ENCODE measurements at places on chromosomes 1 and 21. TPM values are rescaled to one million over a fixed set of nuclear protein-coding genes. Genes with fewer than 3 reads are reported as not detected.

The MNDA gene
- polyA plus RNA-seq = 20.1 TPM

The LCE1C gene
- polyA plus RNA-seq = 4.1 TPM

The RHEX gene
- 2.7 TPM for polyA plus RNA-seq

The PLEKHN1 gene
- polyA plus RNA-seq = 0.11 TPM

The NECTIN4 gene
- polyA plus RNA-seq = 8.3 TPM

The S100B gene
- not detected for polyA plus RNA-seq

The HUNK gene
- polyA plus RNA-seq = not detected

The IFI6 gene
- polyA plus RNA-seq = 107 TPM

The CRP gene
- not detected for polyA plus RNA-seq

The FCAMR gene
- polyA plus RNA-seq = 0.14 TPM

GRCh38 chr1:157189986-157190982, 52.1 kb upstream of the ETV3 start:
- no peak for DNase-seq
- H3K4me1 ChIP-seq = peaks cover 8% of the 10 kb centered on the region
- no peak overlapping the region for H3K4me3 ChIP-seq
- H3K27me3 ChIP-seq = no peaks in the 10 kb centered on the region
- H3K36me3 ChIP-seq = no peaks in the 10 kb centered on the region

- no peak for DNase-seq
- no peaks in the 10 kb centered on the region for H3K4me1 ChIP-seq
- no peak overlapping the region for H3K4me3 ChIP-seq
- no peaks in the 10 kb centered on the region for H3K27me3 ChIP-seq
- H3K27ac ChIP-seq = no peak overlapping the region
These were observed 21.1 kb downstream of the ATP8B2 start for GRCh38 chr1:154346276-154346917.

GRCh38 chr1:224683936-224684335, 67.8 kb downstream of the CNIH3 start:
- no peaks in the 10 kb centered on the region for H3K36me3 ChIP-seq
- no peak overlapping the region for H3K27ac ChIP-seq
- no peaks in the 10 kb centered on the region for H3K27me3 ChIP-seq

GRCh38 chr1:101330427-101331130, 93.8 kb downstream of the S1PR1 start:
- H3K27ac ChIP-seq = no peak overlapping the region
- DNase-seq = no peak
- H3K4me3 ChIP-seq = no peak overlapping the region

DNA sequence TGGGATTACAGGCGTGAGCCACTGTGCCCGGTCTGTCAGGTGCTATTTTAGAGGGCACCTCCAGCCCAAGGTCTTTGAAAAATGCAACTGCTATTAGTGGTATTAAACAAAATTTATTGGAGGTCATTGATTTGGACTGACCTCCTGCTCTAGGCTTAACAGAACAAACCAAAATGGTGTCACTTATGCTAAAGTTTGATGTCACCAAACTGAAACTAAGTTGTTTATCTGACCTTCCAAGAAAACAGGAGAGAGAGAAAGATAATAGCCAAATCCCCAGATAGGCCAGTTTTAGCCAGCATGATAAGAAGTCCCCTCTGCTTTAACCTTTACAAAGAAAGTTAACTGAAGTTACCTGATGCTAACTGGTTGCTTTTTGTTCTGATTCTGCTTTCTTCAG, 8.1 kb upstream of the INAVA start:
- H3K4me1 ChIP-seq = peaks cover 48% of the 10 kb centered on the region
- H3K27me3 ChIP-seq = no peaks in the 10 kb centered on the region
- no peaks in the 10 kb centered on the region for H3K36me3 ChIP-seq
- no peak for DNase-seq

- H3K27me3 ChIP-seq = peaks cover 6% of the 10 kb centered on the region
- H3K27ac ChIP-seq = no peak within 1 kb of the TSS
- no peak for DNase-seq
- H3K36me3 ChIP-seq = no peaks in the 10 kb centered on the region
- H3K4me1 ChIP-seq = peaks cover 3% of the 10 kb centered on the region
These were observed at the start of gene NBL1 for GRCh38 chr1:19643602-19644394. TSS of gene NBL1 (plus strand) at chr1:19644311. CDS start at chr1:19655031, 10,720 bp downstream.

DNA sequence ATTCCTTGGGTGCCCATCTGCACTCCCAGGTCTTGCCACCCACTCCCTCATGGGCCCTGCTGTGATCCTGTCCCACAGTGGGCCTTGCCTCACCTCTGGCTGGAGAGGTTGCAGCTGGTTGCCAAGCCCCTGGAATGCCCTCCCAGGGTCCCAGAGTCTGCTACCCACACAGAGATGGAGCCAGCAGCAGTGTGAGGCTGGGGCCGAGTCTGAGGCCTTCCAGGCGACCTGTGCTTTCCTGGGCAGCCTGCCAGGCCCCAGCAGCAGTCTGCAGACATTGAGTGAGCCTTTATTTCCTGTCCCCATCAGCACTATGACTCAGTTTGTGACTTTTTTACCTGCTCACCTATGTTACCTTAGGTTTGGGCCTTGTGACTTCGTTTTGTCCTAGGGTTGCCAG, 25.0 kb upstream of the TSPAN2 start:
- no peak overlapping the region for H3K4me3 ChIP-seq
- DNase-seq = no peak
- no peaks in the 10 kb centered on the region for H3K4me1 ChIP-seq
- H3K36me3 ChIP-seq = no peaks in the 10 kb centered on the region
- H3K27ac ChIP-seq = no peak overlapping the region

DNA sequence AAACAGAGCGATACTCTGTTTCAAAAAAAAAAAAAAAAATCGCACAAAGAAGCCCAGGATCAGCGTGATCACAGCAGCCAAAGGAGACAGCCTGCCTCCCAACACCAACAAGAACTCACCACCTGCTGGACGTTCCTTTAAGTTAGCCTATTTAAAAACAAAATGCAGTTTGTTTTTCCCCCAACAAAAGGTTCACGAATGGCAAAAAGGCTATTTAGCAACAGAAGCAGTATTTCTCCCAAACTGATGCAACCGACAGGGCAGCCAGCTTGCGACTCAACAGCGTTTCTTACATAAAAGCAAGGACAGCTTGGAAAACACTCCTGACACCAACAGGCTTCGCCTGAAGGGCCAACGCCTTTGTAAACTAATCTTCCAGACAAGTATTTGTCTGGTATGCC, 6.8 kb downstream of the SSU72 start:
- no peaks in the 10 kb centered on the region for H3K4me1 ChIP-seq
- no peak overlapping the region for H3K4me3 ChIP-seq
- no peaks in the 10 kb centered on the region for H3K27me3 ChIP-seq
- H3K36me3 ChIP-seq = peaks cover 32% of the 10 kb centered on the region

- no peaks in the 10 kb centered on the region for H3K36me3 ChIP-seq
- no peaks in the 10 kb centered on the region for H3K4me1 ChIP-seq
- no peak for DNase-seq
- H3K27me3 ChIP-seq = no peaks in the 10 kb centered on the region
These were observed 1.8 kb downstream of the TAS1R3 start for GRCh38 chr1:1332774-1333480.

DNA sequence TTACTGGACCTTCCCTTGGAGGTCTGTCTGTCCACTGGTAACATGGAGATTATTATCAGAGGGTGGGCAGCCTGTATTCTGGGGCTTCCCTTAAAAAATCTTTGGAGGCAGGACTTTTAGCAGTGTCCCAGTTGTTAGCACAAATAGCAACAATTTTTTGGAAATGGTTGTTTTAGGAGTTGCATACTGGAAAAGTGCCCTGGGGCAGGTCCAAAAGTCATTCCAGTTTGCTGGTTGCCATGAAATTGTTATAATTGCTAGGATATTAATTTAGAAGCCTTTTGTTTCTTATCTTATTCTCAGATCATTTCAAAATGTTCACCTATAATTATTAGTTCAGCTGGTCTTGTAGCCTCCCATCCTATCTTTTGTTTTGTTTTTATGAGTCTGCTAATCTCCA, 71.0 kb downstream of the PTGS2 start:
- H3K27me3 ChIP-seq = no peaks in the 10 kb centered on the region
- peaks cover under 1% of the 10 kb centered on the region for H3K4me1 ChIP-seq

- H3K4me3 ChIP-seq = no peak overlapping the region
- no peak overlapping the region for H3K27ac ChIP-seq
- DNase-seq = peak; percentile 74
- H3K27me3 ChIP-seq = no peaks in the 10 kb centered on the region
- H3K4me1 ChIP-seq = peaks cover 9% of the 10 kb centered on the region
- H3K36me3 ChIP-seq = no peaks in the 10 kb centered on the region
These were observed 87.0 kb upstream of the BTG3 start for GRCh38 chr21:17699524-17700189.

DNA sequence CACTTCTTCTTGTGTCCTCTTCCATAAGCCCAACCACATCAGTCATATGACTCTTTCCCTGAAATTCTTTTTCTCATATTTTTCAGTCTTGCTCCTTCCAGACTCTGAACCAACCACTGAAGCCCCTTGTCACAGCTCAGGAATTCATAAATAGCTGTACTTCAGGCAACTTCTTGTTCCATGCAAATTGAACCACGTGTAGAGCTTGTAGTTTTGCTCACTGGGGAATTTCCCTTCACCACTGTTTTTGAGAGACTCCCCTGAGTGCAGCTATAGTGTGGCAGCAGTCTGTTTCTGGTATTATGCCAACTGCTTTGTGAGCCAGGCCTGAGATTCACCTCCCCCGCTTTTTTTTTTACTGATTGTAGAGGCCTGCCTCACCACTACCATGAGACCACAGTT, 150.3 kb upstream of the SPAG17 start:
- H3K27me3 ChIP-seq = no peaks in the 10 kb centered on the region
- no peaks in the 10 kb centered on the region for H3K4me1 ChIP-seq
- no peak overlapping the region for H3K4me3 ChIP-seq
- peak; percentile 68 for DNase-seq
- H3K36me3 ChIP-seq = no peaks in the 10 kb centered on the region

DNA sequence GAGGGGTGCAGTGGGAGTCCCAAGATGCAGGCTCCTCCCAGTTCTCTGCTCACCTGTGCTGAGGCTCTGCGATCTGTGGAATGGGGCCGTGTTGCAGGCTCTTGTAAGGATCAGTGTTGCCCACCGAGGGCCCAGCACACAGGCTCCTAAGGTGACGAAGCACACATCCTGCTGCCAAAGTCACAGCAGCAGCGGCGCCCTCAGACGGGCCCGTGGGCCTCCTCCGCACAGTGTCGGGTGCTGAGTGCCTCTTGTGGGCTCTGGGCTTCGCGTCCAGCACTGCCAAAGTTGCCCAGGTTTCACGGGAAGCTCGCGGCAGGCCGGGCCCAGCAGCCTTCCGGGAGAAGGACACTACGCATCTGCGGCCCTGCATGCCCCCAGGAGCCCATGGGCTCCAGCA, 72.1 kb upstream of the ABCG1 start:
- H3K4me1 ChIP-seq = no peaks in the 10 kb centered on the region
- no peaks in the 10 kb centered on the region for H3K36me3 ChIP-seq
- no peak overlapping the region for H3K27ac ChIP-seq
- DNase-seq = no peak
- no peak overlapping the region for H3K4me3 ChIP-seq

DNA sequence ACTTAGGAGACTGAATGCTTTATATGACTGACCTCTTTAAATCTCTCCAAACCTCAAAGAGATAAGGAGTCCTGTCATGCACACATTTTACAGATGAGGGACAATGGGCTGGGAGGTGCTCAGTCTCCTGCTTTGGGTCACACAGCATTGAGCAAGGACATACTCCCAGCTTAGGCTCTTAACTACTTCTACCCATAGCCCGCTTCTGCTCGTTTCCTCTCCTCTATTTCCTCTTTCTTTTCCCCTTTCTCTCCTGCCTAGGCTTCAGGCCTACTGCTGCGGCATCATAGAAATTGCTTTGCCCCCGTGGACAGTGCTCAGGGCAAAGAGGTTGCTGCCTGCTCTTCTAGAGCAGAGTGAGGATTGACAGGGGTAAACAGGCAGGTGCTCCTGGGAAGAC, 12.4 kb upstream of the ZNF691 start:
- peaks cover 12% of the 10 kb centered on the region for H3K4me1 ChIP-seq
- no peaks in the 10 kb centered on the region for H3K27me3 ChIP-seq
- H3K36me3 ChIP-seq = no peaks in the 10 kb centered on the region
- H3K27ac ChIP-seq = no peak overlapping the region
- no peak for DNase-seq

DNA sequence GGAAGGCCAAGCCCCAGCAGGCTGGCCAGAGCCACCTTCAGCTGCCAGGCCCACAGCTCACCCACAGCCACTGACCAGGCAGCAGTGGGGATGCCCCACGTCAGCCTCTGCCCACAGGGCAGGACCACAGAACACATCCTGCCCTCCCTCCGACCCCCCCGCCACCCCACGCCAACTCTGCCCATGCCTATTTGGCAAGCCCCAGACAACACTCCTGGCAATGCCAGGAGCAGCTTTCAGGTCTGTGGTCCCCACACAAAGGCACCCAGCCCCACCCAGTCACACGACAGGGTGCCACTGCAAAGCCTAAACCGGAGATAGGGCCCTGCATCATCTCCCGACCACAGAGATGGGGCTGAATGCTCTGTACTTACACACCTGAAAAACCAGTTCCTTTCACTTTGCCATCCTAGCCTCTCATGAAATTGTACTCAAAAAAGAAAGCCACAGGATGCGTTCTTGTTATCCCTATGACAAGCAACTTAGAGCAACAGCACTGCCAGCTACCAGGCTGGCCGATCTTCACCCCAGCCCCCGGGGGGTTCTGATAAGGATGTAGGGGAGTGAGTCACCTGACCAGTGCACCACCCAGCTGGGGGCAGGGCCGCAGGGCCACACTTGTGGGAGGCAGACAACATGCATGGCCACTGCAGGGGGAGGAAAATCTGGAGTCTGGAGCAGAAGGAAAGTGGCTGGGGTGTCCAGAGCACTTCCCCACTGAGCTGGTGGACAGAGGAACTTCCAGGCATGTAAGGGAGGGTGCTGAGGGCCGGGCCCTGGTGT, 36.2 kb downstream of the UBE2G2 start:
- H3K4me3 ChIP-seq = no peak overlapping the region
- no peak overlapping the region for H3K27ac ChIP-seq
- H3K36me3 ChIP-seq = 0 out of 2 replicates have a peak, but pooled peaks cover 3% of the 10 kb centered on the region
- H3K27me3 ChIP-seq = no peaks in the 10 kb centered on the region

- H3K4me1 ChIP-seq = peaks cover 20% of the 10 kb centered on the region
- no peaks in the 10 kb centered on the region for H3K27me3 ChIP-seq
- peak overlapping the region; percentile 89 for H3K27ac ChIP-seq
- H3K36me3 ChIP-seq = no peaks in the 10 kb centered on the region
These were observed 896 bp upstream of the DUSP10 start for GRCh38 chr1:221742555-221743415.

DNA sequence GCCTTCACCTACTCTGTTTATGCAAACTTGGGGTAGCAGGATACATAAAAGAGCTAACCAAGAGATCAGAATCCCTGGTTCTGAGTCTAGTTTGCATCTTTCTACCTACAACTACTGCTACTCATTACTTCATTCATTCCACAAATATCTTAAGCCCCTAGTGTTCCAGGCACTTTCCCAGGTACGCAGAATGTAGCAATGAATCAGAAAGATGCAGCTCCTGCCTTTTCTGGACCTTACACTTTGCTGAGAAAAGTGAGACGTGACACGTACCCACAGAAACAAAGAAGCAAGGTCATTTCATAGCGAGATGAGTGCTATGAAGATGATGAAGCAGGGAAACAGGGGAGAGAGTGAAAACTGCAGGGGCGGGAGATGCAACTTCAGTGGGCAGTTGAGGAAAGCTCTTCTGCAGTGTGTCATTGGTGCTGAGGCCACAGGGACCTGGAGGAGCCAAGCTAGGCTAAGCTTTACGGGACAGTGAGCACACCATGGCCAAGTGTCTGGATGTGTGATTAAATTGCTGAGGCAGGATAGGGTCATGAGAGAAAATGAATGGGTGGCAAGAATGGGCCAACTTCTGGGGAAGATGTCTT, 167.9 kb downstream of the TNFSF18 start:
- H3K27me3 ChIP-seq = peaks cover 4% of the 10 kb centered on the region
- no peak overlapping the region for H3K4me3 ChIP-seq
- no peak overlapping the region for H3K27ac ChIP-seq
- no peaks in the 10 kb centered on the region for H3K36me3 ChIP-seq
- H3K4me1 ChIP-seq = peaks cover 13% of the 10 kb centered on the region
- no peak for DNase-seq

GRCh38 chr21:42338729-42339715, 11.8 kb downstream of the TFF2 start:
- H3K4me3 ChIP-seq = no peak overlapping the region
- DNase-seq = no peak
- no peaks in the 10 kb centered on the region for H3K27me3 ChIP-seq
- H3K4me1 ChIP-seq = peaks cover 13% of the 10 kb centered on the region
